NCI-H748 treated with DMSO at 0.1 percent for 48 hours (cell line): ENCODE measurements at places on chromosomes 16 and 17.

GRCh38 chr16:1169285-1170075 lies 16.6 kb downstream of the CACNA1H start:
- no peak for DNase-seq

GRCh38 chr16:49855822-49856671 lies at the start of gene ZNF423:
Gene ZNF423 (minus strand): TSS chr16:49856112. CDS start chr16:49855774, 338 bp downstream.
- DNase-seq = no peak

DNA sequence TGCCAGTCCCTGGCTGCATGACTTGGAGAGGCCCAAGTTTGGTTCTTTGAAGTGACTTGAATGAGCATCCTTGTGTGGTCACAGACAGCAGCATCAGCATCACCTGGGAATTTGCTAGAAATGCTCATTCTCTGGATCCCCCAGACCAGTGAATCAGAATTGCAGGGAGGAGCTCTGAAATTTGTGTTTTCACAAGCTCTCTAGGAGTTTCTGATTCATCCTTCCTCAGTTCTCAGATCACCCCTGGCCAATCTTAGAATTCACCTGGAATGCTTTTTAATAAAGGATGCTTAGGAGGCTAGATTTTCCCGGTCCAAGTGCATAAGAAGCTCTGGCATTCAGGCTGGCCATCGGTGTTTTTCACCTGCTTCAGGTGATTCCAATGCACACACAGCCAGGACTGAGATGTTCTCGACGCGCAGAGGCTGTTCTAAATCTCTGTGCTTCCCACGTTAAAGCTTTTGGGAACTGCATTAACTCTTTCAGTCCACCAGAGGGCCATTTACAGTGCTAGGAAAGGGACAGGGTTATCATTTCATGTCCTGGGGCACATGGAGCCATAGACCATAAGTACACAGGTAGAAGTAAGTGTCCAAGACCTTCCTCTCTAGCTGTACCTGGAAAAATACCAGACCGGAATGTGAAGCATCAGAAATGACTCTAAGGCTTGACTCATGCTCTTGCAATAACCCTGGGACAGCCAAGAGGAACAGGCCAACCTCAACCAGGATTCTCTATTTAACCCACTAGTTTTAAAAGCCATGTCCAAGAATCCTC lies 85.7 kb upstream of the XYLT1 start:
- peak; percentile 4 for DNase-seq

DNA sequence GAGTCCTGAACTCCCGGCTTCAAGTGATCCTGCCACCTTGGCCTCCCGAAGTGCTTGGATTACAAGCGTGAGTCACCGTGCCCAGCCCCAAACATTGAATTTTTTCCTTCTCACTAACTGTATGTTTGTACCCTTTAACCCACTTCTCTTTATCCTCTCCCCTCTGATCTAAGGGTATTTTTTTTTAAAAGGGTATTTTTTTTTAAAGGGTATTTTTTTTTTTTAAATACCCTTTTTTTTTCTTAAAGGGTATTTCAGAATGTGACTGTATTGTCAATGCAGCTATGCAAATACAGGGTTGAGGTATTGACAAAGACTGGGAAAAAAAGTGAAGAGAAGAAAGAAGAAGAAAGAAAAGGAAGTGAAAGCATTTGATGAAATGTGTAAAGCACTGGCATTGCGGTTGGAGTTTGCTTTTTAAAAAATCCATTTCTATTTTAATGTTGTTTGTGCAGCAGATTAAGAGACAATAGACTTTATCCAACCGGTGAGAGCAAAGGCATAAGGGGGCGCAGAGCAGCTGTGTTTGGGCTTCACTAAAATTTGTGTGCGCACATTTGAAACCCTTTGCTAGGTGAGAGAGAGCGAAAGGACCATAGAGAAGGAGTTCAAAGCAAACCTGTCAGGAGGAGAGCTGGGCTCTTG lies 42.4 kb downstream of the SYT17 start:
- no peak for DNase-seq

DNA sequence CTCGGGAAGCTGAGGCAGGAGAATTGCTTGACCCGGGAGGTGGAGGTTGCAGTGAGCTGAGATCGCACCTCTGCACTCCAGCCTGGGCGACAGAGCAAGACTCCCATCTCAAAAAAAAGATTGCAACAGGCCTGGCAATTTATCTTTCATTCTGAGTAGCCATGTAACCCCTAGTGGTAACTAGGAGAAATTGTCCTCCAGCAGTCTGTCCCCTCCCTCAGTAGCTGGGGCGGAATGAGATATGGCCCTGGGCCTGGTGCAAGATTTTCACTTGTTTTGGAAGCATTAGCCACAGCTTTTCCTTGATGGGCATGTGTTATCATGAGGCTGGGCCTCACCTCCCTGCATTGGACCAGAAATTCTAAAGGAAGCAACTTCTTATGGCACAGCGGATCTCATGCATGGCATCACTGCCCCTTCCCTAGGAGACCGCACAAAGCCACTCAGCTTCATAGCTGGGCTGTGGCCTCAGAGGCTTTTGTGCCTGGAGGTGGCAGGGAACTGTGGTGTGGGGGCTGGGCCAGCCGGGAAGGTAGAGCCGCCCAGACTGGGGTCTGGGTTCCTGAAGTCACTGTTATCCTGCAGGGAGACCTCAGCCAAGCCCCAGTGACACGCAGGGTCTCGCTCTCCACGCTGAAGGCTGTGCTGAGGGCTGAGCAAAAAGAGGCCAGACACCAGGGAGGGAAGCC lies 13.4 kb downstream of the NATD1 start:
- DNase-seq = no peak

DNA sequence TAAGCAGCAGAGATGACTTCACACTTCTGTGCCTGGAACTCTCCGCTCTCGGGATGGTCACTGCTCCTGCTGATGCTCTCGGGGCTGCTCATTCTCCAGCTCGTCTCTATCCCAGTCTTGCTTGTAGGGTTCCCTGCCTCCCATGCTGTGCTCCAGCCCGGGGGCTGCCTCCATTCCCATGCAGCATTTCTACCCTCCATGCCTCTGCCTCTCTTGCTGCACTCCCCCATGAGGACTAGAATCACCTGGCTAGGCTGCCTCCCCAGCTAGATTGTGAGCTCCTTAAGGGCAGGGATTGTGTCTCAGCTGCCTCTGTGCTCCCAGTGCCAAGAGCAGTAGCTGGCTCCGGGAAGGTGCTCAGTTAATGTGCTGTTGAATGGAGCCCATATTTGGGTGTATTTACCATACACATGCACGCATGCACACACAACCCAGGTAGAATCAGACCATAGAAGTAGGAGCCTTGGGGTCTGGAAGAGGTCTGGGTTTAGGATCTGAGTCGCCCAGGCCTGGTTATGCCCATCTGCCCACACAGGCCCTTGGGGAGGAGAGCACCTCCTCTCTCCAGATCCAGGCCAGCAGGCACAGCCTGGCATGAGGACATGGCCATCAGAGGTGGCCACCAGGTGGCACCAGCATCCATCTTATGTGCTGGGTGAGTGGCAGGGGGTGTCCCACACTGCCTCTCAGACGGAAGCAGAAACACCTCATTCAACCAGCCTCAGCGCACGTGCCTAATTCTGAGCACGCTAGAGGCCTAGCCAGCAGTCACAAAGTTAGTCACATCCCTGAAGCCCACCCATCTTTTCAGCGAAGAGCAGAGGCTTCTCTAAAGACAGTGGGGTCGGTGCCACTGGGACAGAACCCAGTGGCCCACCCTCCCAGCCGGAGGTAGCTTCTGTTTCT lies 9.3 kb downstream of the GIT1 start:
- DNase-seq = peak; percentile 69

DNA sequence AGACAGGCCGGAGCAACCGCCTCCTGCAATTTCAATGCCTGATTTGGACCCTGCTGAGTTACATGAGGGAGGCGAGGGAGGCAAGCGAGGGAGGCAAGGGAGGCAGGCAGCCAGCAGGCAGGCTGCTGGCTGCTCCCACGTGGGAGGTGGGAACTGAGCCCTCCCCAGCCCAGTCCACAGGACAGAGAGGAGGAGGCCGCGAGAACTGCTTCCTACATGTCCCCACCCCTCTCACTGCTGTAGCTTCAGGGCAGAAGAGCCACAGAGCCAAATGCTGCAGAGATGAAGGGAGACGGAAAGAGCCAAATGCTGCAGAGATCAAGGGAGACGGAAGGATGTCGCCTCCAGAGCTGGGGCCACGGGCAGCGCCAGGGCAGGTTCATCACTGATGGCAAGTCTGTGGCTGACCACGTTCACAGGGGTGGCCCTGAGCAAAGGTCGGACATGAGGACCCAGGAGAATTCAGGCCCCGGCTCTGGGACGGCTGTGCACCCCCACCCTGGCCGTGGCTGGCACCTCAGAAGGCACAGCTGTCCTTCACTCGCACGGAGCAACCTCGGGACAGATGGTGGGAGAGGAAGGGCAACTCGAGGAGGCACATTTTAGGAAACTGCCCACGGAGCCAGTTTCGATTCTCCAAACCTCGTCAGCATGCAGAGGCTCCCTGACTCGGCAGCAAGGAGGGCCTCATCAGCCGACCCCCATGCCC lies 21.5 kb downstream of the RPH3AL start:
- DNase-seq = no peak

- DNase-seq = no peak
Measured at GRCh38 chr16:70271696-70272095, 17.6 kb downstream of the AARS1 start.

- no peak for DNase-seq
Measured at GRCh38 chr16:86251682-86252081, 258.6 kb upstream of the FOXF1 start.
